ENCODE measurements at places on chromosomes 5 and 9.
A peak's percentile ranks its signal among the peaks of the same experiment; 100 is the strongest.

- no peak for DNase-seq
Measured at GRCh38 chr5:163094492-163095180, 342.8 kb upstream of the CCNG1 start.

GRCh38 chr5:65327582-65327981, 154.1 kb downstream of the ADAMTS6 start:
- DNase-seq, result no peak

DNA sequence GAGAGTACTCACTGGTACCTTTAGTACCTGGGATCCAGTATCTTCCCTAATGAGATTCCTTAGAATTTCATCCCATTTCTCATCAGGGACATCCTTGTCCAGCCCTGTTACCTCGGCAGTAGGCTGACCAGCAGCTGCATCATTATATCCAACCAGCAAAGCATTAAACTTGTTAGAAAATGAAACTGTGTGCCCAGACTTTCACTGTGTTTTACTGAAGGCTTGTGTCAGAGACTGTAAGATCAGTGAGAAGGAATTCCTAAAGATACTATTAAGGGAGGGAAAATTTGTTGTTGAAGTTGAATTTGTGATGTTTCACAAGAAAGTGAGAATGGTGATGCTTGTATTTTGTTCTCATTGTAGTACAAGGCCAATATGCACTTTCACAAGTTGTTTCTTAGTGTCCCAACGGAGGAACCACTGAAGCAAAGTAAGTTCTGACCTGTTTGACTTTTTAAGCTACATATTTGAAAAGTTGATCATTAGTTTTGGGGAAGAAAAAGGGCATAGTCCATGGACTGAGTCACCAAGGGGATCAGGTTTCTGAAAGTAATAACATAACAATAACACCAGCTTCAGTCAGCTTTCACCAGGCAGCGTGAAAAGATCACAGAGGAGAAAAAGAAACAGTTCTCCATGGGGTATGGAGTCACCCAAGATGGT, 48.8 kb downstream of the GRAMD2B start:
- DNase-seq, result no peak

DNA sequence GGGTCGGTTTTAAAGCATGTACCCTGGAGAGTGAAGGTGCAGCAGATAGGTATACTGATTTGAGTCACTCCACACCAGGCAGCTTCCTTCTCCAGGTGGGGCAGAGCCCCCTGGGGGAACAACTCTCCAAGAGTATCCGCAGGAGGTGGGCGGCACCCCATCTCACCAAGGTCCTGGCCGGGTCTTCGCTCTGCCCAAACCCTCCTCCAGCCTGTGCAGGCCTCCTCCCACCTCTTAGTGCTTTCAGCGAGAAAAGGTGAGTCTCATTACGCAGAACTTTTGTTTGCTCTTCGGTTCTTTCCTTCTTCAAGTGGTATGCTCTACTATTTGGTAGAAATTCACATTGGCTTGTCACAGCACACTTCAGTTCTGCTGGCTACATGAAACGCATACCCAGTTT, 13.7 kb downstream of the SPACA9 start:
- no peak for DNase-seq

GRCh38 chr5:177447611-177448243, 1.1 kb downstream of the PRR7 start:
- peak; percentile 50 for DNase-seq

GRCh38 chr5:78923622-78923970, 61.5 kb downstream of the ARSB start:
- no peak for DNase-seq

DNA sequence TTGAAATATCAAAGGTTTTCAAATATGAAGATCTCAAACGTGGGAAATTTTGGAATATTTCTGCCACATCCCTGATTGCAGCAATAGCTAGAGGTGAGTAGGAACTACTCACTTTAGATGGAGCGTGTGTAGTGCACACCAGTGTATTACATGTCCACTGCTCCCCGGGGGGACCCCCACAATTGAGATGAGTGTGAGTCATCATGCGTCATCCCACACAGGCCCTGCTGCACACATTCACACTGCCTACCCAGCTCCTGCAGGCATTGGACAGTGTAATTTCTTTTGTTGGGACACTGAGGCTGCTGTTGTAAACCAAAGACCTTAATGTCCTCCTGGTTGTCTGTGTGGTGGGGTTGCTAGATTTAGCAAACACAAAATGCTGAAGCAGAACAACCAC, 280.0 kb downstream of the GAS1 start:
- no peak for DNase-seq

DNA sequence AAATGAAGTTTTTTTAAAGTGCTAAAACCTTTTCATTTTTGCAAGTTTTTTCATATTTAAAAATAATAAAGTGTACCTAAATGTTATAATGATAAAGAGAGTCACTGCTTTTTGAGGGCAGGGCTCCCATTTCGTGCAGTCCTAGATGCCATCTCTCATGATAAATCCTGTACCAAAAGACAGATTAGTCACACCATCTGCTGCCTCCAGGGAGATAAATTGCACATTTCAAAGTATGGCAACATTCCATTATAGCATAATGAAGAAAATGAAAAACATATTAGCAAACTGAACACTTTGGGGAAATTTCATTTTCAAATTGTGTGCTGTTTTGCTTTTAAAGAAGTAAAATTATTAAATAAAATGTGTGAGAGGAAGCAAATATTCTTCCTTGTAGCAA, 257.2 kb downstream of the KIAA0825 start:
- no peak for DNase-seq

DNA sequence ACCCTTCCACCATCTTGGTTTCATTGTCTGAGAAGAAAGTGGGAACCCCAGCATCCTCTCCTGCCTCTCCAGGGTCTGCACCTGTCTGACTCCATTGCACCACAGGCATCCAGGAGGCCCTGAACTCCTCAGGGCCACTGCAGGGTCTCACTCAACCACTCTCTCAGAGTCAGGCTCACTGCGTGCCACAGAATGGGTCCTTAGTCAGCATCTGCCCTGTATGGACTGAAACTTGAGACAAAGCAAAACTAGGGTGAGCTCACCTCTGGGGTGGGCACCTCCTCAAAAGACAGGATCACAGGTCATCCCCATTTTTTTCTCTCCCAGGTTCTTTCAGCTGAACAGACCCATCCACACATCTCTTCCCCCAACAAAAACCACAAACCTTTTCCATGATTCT, 59.2 kb upstream of the CPEB4 start:
- no peak for DNase-seq
